ENCODE measurements at places on chromosomes 5 and 9.

GRCh38 chr9:133788819-133789717, 50.9 kb upstream of the SARDH start:
- DNase-seq: no peak

DNA sequence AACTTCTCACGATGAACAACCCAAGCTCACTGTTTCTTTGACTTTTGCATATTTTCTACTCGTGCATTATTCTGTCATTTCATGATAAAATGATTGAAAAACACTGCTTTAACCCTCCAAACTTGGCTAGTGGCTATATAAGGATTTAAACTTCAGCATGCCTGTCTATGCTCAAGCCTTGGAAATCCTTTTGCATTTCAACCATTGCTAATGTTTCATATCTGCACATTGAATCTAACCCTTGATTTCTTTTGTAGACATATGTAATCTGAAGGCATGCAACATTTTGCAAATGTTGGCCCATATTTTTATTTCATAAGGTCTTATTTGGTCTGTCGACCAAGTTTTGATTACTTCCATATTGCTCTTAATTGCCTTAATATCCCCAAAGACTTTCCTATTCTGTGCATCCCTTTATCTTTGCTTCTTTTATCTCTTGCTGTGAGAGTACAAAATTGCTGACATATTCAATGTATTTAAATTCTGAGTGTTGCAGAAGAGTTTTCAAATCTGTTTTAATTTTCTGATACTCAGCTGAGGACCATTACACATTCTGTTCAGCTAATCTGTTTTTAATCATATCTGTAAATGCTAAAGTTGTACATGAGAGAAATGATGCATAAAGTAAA, 403.7 kb upstream of the ZNF608 start:
- DNase-seq: no peak

- DNase-seq: no peak
These were observed 2.8 kb upstream of the UBAP1 start for GRCh38 chr9:34176089-34176488.

GRCh38 chr5:126917918-126918614, 112.3 kb downstream of the MARCHF3 start:
- DNase-seq: peak; percentile 37

DNA sequence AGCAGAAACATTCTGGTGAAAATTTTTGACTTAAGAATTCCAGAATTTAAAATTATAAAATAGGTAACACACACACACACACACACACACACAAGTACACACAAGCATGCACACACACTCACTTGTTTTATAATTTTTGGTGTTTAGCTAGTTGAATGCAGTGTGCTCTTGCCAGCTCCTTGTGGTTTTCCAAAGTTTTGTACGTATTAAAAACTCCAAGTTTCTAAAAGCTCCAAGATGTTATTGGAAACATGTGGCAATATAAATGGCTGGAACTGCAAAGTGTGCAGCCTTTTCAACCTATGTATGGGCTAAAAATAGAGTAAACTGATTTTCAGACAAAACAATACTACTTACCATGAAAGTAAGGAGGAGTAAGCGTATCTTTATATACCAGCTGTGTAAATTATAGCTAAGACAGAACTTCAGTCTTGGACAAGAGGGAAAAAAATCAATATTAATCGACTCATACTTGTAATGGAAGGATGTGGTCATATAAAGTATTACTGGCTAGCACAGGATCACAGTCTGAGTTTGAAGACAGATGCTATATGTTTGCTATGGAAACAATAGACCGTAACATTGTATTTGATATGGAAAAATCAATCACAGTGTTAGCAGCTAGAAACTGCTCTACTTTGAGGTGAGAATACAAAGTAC, 727.1 kb upstream of the GRAMD2B start:
- peak; percentile 70 for DNase-seq

- no peak for DNase-seq
These were observed 23.1 kb downstream of the ADGRD2 start for GRCh38 chr9:124473310-124473709.

DNA sequence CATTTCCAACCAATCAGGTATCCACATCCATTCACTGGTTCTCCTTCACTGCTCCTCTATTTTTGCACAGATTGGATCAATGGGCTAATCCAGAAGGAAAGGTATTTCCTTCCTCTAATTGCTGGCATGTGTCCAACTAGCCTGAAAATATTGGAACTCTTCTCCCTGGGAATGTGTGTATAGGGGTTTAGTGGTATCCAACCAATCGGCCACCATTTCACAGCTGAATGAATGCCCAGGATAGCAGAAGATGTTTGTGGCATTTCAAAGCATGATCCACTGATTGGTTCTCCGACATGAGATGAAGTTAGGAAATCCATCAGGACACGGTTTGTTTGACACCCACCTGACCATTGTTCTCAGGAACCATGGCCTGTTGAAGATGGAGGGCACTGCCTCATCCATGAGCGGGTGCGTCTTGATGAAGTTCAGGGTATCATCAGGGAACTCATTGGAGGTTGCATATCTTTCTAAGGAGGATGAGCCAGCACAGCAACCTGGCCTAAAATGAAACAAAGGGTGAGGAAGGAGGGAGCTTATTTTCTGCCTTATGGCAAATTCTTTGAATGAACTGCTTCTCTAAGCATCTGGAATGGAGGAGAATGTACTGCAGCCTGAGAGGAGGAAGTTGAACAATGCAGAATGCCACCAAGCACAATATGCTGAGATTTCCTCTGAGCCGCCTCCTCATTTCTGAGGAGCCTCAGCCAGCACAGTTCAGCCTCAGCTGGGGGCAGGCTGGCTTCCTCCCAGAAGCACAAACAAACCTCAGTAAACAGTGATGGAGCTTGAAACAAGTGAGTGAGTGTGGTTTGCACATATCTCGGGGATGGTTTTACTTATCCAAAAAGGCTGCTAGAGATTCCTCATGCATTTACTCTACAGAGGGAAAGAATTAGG, 94.6 kb downstream of the SEMA6A start:
- peak; percentile 23 for DNase-seq

- no peak for DNase-seq
These were observed 277.6 kb upstream of the EFNA5 start for GRCh38 chr5:107948377-107948776.
